ENCODE measurements at places on chromosomes 12 and 14.

GRCh38 chr12:46774322-46774633, 51.5 kb downstream of the SLC38A4 start:
- DNase-seq = no peak

GRCh38 chr14:67510121-67510520, 21.6 kb upstream of the TMEM229B start:
- DNase-seq = no peak

- no peak for DNase-seq
Observed at GRCh38 chr12:128815779-128816642, 7.7 kb downstream of the SLC15A4 start.

DNA sequence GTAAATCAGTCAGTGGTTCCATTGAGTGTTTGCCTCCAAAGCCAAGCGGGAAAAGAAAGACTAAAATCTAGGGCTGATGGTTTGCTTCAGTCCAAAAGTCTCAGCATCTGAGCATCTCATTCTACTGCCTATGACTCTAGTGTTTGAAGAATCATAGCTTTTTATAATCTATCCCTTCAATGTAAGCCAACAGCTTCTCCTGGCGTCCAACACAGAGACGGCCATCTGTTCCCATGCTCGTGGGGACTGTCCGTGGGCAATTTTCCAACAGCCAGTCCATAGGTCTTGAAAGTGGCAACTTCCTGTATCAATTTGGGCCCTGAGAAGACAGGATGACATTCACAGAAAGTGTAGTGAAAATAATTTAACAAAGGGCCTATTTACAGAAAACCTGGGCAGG, 544.4 kb upstream of the TMEM132C start:
- no peak for DNase-seq

DNA sequence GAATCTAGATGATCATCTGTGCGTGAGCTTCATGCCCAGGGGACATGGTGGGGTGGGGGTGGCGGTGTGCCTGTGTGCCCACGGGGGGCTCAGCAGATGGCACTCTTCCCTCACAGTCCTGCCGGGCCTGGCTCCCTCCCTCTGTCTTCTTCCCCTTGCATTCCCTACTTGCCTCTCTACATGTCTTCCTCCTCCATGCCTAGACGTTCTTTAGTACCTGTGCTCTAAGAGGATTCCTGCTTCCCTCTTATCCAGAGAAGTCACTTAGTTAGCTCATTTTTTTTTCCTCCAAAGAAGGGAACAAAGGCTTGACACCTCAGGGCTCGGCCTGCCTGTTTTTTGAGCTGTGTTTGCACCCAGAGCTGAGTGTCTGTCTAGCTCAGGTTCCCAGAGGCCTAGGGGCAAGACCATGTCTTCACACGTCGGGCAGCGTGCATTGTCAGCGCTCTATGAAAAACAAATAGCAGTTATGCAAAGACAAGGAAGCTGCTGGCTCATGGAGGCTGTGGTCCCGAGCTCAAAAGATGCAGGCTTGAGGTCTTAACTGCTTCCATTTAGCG, 48.8 kb downstream of the NINJ2 start:
- DNase-seq = no peak

DNA sequence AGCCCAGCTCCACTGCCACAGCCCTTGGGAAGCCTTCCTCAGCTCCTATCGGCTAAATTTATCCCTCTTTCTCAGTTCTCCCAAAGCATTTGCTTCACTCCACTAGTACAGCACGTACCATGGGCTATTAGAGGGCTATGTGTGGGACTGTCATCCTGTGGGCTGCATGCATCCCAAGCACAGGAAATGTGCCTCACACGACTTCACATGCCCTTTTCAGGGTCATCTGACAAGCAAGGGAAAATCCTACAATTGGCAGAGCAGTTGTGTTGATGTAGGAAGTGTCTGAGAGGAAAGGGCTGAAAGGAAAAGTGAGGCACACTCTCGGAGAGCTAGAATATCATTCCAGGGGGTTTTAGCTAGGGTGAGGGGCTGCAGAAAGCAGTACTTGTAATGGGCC, 47.6 kb downstream of the NINJ2 start:
- DNase-seq = no peak

- DNase-seq = no peak
Observed at GRCh38 chr12:1919284-1919683, 832 bp upstream of the CACNA2D4 start.

DNA sequence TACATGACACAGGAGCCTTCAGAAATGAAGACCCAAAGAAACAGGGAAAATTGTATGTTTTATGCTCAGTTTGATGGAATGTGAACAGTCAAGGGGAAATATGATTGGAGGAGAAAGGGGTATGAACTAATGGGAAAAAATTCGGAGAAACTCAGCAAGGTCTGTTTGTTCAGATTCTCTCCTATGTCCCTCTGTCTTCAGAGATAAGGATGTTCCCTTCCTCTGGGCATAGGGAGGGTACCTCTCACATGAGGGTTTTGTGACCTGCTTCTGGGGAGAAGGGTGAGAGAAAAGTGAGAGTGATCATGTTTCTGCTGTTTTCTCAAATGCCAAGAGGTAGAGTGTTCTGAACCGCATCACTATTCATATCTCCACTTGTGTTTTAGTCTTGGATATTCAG, 26.6 kb upstream of the LIMA1 start:
- DNase-seq = no peak

DNA sequence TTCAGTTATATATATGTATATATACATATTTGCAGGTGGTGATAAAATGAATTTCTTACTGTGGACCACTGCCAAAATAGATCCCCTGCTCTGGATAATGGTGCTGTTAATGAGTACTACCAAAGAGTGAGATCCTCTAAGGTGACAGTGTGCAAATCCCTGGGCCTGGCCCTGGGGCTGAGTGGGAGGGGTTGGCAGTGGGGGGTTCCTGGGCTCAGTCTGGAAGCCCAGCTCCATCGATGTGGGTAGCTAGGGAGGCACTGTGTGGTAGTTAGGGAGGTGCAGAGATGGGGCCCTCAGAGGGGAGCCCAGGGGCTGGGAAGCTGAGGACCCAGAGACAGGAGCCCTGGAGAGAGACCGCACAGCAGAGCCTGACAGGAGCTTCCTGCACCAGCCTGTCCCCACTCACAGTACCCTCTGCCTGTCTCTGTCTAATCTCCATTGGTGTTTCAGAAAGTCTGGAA, 9.1 kb downstream of the KRT8 start:
- no peak for DNase-seq

DNA sequence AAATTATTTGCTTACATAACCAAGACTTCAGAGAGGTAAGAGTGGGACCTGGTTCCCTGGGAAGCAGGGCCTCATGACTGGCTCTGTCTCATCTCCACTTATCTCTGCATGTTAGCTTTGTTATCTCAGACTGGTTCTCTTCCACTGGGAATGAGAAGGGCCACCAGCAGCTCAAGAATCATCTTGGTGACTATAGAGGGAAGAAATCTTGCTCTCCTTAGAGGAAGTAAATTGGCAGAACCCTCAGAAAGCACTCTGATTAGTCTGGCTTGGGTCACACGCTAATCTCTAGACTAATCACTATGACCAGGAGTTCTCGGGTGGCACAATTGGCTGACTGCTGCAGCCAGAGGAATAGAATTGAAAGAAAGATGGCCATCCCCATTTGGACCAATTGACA, 110.8 kb upstream of the KRAS start:
- DNase-seq = no peak

DNA sequence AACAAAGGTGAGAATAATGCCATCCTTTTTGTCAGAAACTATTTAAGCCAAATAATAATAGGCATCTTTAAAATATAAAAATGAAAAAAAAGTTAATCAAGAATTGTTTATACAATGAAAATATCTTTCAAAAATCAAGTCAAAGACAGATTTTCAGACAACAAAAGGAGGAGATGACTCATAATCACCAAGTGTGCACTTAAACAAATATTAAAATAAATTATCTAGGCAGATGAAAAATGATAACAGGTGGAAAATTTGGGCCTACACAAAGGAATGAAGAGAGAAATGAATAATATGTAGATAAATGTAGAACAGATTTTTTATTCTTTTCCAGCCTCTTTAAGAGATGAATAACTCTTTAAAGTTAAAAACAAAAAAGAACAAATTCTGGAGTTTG, 250.0 kb upstream of the PLEKHG7 start:
- no peak for DNase-seq

DNA sequence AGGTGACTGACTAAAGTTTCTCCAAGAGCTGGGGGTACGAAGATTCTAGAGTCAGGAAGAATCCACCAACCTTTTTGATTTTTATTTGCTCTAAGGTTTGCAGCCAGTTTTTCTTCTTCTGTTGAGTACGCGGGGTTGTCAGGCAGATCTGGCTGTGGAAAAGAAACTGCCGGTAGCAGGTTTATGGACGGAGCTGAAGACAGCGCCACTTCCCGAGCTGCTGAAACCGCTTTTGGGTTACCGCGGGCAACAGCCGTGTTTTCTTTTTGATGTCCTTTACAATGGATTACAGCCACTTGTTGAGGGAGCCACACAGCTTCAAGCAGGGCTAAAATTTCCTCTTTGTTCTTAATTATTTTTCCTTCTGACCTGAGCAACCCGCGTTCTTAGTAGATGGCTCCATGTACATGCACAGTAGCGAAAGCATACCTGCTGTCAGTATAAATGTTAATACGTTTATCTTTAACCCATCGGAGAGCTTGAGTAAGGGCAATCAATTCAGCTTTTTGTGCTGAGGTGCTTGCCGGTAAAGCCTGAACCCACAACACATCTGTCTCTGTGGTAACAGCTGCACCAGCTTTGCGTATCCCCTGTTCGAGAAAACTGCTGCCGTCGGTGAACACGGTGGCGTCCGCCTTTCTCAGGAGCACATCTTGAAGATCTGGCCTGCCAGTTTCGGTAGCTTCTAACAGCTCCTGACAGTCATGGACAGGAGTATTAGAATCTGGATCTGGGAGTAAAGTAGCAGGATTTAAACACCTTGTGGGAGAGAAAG, 674.3 kb downstream of the TMEM121 start:
- no peak for DNase-seq

- no peak for DNase-seq
Observed at GRCh38 chr14:33307691-33308251, 369.1 kb downstream of the NPAS3 start.

GRCh38 chr12:125203145-125203765, 138.0 kb downstream of the AACS start:
- no peak for DNase-seq

GRCh38 chr12:78239544-78239943, 408.9 kb downstream of the NAV3 start:
- no peak for DNase-seq

GRCh38 chr12:57579011-57579410, 12.0 kb upstream of the PIP4K2C start:
- no peak for DNase-seq

GRCh38 chr12:30358671-30359070, 337.0 kb downstream of the IPO8 start:
- no peak for DNase-seq

DNA sequence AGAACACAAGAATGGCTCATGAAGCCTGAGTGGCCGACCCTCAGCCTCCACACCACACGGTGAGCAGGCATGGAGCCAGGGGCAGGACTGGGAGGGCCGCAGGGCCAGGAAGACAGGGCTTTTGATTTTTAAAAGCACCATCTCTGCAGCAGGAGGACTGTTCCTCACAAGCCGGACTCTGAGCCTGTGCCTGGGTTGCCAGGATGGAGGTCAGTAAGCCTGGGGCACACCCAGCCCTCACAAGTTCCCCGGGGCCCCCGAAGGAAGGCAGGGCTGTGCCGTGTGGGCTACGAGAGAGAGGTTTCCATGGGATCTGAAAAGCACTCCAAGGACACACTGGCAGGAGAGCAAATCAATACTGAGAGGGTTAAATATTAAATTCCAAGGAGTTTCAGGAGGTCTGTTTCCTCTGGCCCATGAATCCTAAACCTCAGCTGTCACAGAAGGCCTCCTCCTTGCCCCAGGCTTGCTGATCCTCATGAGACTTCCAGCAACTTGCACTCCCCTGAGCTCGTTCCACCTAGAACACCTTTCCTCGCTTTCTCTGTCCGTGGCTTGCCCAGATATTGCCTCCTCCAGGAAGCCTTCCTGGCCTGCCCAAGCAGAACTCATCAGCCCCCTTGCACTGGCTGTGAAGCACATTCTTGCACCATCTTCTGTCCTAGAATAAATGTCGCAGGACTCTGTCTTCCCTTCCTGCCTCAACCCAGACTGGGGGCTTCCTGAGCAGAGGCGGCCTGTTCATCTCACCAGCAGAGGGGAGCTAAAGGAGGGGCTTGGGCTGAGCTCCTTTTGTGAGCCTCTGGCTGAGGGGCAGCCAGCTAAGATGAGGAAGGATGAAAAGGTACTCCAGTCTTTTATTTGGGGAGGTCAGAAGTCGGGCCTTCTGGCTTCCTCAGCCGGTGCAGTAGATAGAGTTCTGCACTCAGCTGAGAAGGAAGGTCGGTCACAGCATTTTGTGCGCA, 64.6 kb downstream of the CCDC88C start:
- DNase-seq = no peak

DNA sequence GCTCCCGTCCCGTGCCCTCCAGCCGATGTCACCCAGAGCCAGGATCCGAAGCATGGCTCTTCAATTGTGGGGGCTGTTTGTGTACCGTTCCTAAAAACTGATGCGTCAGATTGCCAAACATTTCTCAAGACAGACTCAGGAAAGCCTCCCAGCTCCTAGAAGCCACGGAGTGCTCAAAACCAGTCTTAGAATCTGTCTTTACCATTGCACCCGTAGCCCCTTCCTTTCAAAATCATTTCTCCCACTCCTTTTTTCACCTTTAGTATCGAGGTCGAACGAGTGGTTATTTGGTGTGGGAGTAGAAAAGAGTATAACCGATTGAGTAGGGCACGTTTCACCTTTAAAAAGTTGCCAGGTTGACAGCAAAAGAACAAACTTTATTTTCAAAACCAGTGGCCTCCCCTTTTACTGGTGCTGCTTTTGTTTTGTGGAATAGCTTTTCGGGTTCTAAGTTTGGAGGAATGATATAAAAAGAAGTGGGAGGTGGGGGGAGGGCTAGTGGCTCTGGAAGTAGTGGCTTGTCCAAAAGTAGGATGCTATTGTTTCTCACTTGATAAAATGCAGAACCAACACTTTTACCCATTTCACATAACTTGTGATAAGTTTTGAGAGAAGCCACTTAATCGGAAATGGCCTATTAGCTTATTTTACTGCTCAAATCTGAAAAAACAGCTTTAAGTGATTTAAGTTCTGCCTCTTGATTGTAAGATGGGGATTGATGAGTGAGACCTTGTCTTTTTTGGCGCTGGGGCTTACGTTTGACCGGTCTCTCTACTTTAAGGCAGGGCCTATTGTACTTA, 803 bp downstream of the STK38L start:
- DNase-seq = no peak

GRCh38 chr12:113030875-113031525, 25.5 kb upstream of the DTX1 start:
- DNase-seq = no peak

- no peak for DNase-seq
Observed at GRCh38 chr14:49907186-49907585, 14.3 kb downstream of the ARF6 start.

GRCh38 chr14:49017447-49017846, 568.7 kb downstream of the RPS29 start:
- no peak for DNase-seq

- no peak for DNase-seq
Observed at GRCh38 chr12:132132609-132133430, 11.3 kb downstream of the DDX51 start.

- DNase-seq = no peak
Observed at GRCh38 chr12:46456356-46457334, 84.1 kb upstream of the SLC38A2 start.
